Epithelial cell of proximal tubule (primary cell): ENCODE measurements at places on chromosomes 6 and 20. TPM values are rescaled to one million over a fixed set of nuclear protein-coding genes. Genes with fewer than 3 reads are reported as not detected.

DNA sequence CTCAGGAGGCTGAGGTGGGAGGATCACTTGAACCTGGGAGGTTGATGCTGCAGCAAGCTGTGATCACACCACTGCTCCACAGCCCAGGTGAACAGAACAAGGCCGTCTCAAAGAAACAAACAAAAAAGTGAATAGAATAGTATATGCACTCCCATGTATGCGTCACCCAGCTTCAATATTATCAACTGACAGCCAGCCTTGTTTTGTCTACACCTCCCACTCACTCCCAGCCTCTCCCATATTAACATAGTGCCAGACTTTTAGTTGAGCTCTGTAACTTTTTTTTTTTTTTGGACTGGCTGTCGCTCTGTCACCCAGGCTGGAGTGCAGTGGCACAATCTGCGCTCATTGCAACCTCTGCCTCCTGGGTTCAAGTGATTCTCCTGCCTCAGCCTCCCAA lies 18.1 kb upstream of the ILRUN start:
- no peak for DNase-seq

DNA sequence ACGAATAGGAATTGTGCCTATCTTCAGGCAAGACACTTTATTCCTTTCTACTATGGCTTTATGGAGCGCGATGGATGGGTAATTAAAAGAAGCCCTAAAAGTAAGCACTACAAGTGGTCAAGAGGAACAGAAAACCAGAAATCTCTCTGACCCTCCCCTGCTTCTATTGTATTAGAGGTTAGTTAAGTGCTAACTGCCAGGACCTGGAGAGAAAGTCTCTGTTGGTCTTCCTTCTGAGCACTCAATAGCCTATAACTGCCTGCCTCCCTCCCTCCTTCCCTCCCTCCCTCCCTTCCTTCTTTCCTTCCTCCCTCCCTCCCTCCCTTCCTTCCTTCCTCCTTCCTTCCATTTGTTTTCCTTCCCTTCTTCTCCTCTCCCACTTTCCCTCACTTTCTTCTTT lies 133.7 kb downstream of the C6orf58 start:
- no peak for DNase-seq

GRCh38 chr6:28948782-28949486 lies 25.1 kb upstream of the TRIM27 start:
- DNase-seq = no peak

DNA sequence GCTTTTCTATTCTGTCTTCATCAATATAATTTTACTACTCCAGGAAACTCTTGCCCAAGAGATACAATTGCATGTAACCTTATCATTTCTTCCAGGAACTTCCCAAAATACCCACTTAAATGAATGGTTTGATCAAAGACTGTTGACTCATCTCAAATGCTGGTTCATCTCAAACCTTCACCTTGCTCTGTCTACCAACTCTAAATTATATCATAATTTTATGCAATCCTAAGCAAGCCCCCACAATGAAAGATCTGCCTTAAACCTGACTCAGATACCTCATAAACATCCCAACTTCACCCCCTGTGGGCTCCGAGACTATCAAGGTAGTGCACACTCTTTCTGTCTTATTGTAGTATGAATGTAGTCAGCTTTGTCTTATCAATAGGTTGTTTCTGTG lies 65.5 kb upstream of the GCM1 start:
- DNase-seq = no peak

GRCh38 chr20:39851459-39851858 lies 837.6 kb downstream of the MAFB start:
- peak; percentile 54 for DNase-seq

- DNase-seq = no peak
Measured at GRCh38 chr6:37495244-37495934, 4.3 kb downstream of the CCDC167 start.

DNA sequence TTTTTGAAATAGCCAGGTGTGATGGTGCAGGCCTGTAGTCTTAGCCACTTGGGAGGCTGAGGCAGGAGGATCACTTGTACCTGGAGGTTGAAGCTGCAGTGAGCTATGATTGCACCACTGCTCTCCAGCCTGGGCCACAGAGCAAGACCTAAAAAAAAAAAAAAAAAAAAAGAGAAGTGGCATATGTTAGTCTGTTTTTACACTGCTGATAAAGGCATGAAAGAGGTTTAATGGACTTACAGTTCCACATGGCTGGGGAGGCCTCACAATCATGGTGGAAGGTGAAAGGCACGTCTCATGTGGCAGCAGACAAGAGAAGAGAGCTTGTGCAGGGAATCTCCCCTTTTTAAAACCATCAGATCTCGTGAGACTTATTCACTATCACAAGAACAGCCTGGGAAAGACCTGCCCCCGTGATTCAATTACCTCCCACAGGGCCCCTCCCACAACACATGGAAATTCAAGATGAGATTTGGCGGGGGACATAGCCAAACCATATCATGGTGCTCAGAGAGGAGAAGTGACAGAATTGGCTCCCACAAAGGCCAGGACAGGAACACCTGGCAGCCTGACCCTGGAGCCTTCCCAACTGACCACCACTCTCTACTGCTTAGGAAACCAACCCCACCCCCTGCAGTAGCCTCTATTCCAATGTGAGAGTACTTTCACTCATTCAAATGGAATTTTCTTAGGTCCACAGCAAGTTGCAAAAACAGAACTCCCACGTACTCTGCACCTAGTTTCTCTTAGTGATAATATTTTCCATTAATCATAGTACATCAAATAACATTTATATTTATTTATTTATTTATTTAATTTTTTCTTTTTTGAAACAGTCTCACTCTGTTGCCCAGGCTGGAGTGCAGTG lies 29.8 kb downstream of the ARHGAP40 start:
- DNase-seq = no peak

DNA sequence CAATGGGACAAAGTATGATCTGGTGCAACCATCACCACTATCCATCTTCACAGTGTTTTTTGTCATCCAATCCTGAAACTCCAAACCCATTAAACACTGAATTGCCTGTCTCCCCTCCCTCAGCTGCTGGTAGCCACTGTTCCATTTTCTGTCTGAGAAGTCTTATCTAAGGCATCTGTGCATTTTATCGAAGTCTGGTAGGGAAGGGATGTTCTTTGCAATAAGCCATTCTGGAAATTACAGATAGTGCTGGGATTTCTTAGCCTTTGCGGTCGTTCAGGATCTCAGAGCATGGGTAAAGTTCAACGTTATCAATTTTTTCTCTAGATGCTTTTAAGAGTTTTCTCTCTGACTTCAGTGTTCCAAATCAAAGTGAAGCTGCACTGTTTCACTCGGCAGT lies 24.1 kb downstream of the KIF25 start:
- no peak for DNase-seq

DNA sequence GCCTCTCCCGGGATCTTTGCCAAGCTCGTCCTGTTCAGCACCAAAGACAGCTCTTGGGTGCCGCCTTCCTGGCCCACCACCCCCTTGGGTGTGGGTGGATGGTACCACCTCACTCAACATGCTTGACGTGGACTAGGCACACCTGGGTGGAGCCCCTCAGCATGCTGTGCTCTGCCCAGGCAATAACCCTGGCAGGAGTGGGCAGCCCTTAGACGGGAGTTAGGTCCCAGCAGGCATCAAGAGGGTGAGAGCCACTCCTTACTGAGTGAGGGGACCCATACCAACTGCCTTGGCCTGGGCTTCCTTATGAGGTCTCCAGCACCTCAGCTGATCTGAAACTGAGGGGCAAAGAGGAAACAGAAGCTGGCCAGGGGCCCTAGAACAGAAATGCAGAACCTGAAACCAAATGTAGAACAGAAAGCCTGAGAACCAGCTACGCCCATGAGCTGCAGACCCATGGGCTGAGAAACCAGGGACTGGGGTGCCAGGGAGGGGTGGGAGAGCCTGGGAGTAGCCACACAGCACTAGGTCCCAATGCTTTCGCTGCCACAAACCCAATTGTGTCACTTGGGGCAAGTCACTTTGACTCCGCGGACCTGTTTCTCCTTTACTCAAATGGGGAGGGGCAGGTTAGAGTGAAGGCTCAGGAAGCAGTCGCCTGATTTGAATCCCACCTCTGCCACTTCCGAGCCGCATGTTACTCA lies 2.0 kb downstream of the FGD2 start:
- DNase-seq = no peak

DNA sequence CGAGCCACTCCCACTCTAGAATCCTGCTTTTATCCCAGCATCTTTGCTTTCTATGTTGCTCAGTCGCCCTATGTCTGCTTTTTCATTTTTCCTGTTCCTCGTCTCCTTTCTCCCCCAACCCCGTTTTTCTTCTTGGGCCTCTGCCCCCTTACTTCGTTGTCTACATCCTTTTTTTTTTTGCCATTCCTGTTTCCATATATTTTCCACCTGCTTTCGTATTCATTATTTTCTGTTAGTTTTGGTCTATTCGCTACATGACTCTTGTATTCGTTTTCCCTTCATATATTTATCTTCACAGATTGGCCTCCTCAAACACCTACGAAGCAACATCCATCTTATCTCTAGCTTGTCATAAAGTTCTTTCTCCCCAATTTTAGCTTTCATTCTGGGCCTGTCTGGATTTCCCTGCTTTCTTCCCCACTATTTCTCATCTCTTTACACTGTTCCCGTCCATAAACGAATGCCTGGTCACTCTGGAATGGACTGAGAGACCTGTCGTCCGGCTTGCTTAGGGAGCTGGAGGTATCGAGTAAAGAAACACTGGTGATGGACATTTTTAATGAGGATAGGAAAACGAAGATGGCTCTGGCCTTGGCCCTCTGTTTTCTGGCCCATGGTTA lies 915 bp downstream of the PRRC2A start:
- DNase-seq = no peak

GRCh38 chr6:32816746-32817204 lies at the start of gene HLA-DOB:
HLA-DOB (minus strand) TSS chr6:32817002; CDS start chr6:32816951, 51 bp downstream.
- DNase-seq = no peak

DNA sequence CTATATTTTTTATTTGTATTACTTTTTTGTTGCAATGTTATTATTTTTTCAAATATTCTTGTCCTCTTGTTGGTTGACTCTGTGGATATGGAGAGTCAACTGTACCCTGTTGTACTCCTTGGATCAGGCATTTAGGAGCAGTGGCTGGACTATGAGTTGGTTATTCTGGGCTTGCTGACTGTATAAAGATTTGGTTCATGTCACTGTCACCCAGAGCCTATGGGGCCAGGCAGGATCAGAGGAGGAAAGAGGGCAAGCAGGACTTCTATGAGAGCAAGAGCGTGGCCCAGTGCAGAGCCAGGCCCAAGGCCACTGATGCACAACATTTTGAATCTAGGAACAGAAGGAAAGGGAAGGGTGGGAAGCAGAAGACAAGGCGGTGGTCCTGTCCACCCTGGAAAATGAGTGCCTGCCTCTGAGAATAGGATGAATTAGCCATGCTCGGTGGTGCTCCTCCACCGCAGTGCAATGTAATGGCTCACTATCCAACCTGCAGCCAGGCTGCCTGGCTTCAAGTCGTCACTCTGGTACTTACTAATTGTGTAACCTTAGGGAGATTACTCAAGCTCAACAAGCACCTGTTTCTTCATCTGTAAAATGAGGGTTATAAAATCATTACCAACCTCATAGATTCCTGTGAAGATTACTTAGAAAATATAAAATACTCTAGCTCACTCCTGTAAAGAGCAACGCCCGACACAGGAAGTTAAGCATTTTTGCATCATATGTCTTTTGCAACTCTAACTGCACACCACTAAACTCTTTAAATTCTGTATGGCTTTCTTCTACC lies 192.1 kb downstream of the KCNQ5 start:
- DNase-seq = peak; percentile 18

DNA sequence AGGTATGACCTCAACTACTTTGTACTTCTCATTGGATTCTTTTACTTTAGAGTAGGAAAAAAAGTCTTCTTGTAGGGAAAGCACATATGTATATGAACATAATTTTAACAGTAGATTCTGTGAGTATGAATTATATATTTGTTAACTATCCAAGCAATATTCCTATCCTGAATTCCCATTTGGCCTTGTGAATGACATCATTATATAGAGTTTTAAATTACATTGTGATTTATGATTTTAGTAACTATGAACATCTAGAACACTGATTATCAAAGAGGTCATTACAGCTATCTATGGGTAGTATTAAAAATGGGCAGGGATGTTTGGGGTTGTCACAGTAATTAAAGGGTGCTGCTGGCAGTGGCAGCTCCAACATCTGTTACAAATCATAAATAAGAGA lies 163.9 kb upstream of the TFAP2D start:
- DNase-seq = no peak

DNA sequence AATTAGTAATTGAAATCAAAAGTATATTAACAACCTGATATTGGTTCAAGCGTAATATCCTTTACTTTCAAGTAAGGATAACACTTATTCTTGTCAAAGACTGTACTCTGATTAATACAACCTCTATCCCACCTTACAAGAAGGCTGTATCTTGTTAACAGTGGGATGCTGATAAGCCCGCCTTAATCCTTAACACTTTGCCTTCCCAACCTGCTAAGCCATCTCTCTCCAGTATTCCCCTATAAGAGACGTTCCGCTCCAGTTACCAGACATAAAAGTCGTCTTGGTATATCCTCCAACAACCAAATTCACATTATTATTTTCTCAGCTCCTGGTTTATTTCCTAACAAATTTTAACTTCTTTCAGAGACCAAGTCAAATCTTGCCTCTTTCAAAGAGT lies 2.0 kb downstream of the BTBD9 start:
- DNase-seq = no peak

- no peak for DNase-seq
Measured at GRCh38 chr20:37986044-37986858, 47.0 kb downstream of the TTI1 start.

GRCh38 chr20:59284470-59284869 lies 15.9 kb upstream of the EDN3 start:
- DNase-seq = no peak

- no peak for DNase-seq
Measured at GRCh38 chr6:110491644-110492317, 15.4 kb upstream of the SLC22A16 start.

GRCh38 chr6:36815962-36816735 lies 23.1 kb downstream of the CPNE5 start:
- DNase-seq = no peak

DNA sequence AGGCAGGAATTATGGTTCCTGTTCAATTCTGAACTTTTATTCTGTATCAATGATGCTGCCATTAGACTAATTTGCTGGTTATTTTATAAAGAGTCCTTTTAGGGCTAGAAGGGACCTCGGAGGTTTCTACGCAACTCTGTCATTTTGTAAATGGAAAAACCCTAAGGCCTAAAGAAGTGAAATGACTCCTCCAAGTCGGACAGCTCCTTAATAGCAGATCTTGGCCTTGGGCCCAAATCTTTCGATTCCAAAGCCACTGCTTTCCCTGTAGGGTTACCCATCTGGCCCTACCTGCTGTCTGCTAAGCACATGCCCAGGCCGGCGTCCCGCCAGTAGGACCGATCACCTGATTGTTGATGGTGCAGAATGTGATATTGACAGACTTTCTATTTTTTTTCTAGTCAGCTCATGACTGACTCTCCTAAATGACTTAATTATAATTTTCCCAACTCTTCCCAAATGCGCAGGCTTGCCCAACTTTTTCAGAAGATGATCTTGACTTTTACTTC lies 40.2 kb downstream of the PLEKHG1 start:
- no peak for DNase-seq

- peak; percentile 44 for DNase-seq
Measured at GRCh38 chr6:137352859-137353258, 133.7 kb upstream of the IFNGR1 start.

C6orf141 gene
- 8.2 and 11.6 TPM in 2 replicates for total RNA-seq

SFT2D1 gene
- total RNA-seq = 62.4 and 105 TPM in 2 replicates

VWA7 gene
- total RNA-seq = 0.65 and 2.2 TPM in 2 replicates

KIAA0408 gene
- 2.0 and 3.1 TPM in 2 replicates for total RNA-seq

FOXC1 gene
- total RNA-seq = 18.6 and 27.7 TPM in 2 replicates

TGM3 gene
- total RNA-seq = not detected in 2 replicates

HLA-DOB gene
- total RNA-seq = 0.58 TPM in 1 of 2 replicates, not detected in the other

SIGLEC1 gene
- not detected in 2 replicates for total RNA-seq

GSTA2 gene
- not detected in 2 replicates for total RNA-seq

PLA2G7 gene
- total RNA-seq = 0.23 and 0.36 TPM in 2 replicates
